ENCODE measurements at places on chromosomes 11 and 22.
A peak's percentile ranks its signal among the peaks of the same experiment; 100 is the strongest.

GRCh38 chr11:30377347-30377746 is 54.4 kb downstream of the ARL14EP start:
- no peak for DNase-seq

DNA sequence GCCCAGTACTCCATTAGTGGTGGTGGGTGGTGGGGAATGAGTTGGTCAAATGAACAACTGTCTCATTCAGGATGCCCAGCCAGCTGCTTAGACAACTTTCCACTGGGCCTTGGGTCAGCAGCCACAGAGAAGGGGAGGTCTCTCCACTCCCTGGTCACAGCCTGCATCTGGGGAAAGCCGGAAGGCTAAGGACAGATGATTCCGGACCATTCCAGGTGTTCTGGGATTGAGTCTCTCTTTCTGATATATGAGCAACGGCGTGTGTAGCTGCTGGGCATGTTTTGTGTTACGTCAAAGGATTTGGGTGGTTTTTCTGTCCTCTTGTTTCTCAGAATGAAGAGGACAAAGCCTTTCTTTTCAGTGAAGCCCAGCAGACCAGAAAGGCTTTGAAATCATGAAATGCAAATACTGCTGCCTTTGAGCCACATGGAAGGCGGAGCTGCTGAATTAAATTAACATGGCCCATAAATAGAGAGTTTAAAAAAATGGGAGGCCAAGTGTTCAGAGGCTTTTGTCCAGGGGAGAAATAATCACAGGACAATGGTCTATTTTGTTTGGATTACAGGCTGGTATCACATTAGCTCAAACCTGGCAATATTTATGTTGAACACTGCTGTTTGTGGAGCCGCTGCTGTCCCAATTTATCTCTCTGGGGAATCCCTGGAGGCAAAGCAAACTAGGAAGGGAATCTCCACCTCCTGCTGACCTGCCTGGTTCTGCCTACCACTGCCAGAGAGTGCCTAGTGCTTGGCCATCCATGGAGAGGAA is 234.4 kb upstream of the E2F8 start:
- DNase-seq: no peak

DNA sequence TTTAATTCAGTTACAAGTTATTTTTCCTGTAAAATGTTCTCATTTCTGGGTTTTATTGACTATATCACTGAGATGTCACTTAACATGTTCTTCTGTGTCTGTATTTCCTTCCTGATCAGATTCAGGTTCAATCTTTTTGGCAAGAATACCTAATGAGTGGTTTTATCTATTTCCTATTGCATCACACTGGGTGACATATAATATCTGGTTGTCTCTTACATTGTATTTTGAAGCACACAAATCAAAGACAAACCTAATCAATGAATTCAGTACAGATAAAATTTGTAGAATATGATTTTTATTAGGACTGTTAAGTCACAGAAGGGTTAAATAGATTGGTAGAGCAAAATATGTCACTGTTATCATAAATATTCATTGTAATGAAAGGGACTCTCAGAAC is 60.4 kb downstream of the BCL2L13 start:
- no peak for DNase-seq

- peak; percentile 82 for DNase-seq
Measured at GRCh38 chr22:49753961-49754695, 73.5 kb downstream of the BRD1 start.

DNA sequence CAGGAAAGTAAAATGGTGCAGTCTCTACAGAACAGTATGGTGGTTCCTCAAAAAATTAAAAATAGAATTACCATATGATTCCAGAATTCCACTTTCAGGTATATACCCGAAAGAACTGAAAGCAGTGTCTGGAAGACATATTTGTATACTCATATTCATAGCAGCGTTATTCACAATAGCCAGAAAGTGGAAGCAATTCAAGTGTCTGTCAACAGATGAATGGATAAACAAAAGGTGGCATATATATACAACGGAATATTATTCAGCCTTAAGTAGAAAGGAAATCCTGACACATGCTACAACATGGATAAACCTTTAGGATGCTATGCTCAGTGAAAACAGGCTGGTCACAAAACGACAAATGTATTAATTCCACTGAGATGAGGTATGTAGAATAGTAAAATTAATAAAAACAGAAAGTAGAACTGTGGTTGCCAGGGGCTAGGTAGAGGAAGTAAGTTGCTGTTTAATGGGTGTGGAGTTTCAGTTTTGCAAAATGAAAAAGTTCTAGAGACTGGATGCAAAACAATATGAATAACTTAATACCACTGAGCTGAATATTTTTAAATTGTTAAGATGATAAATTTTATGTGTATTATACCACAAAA is 14.5 kb downstream of the SAA1 start:
- DNase-seq: no peak

DNA sequence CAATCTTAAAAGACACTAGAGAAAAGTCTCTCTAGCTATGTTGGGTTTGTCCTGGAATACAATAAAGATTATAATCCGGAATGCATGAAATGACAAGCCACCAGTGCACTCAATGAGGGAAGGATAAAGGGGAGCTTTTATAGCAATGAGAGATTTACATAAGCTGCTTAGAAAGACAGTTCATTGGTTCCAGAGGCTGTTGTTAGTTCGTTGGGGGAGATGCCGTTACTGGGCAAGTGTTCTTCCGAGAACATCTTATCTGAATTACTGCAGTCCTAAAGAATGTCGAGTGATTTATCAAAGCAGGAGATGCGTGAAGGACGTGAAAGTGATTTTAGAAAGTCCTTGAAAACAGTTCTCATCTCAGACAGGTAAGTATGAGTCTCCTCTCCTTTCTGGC is 33.6 kb downstream of the SYN3 start:
- no peak for DNase-seq

DNA sequence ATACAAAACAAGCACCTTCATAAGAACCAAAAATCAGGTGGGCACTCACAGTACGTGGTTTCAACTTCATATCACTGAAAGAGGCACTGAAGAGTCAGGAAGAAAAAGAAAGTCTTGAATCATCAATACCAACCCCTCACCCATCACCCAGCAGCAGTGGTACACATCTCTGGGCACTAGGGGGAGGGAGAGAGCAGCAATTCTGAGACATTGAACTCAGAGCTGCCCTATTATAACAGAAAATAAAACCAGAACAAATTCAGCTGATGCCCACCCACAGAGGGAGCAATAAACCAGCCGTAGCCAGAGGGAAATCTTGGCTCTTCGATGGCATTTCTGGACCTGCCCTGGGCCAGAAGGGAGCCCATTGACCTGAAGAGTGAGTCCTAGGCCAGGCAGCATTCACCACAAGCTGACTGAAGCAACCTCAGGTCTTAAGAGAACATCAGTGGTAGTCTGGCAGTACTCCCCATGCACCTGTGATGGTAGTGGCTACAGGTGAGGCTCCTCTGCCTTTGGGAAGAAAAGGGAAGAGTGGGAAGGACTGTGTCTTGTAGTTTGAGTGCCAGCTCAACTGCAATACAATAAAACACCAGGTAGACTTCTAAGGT is 42.2 kb upstream of the FAM181B start:
- DNase-seq: no peak

DNA sequence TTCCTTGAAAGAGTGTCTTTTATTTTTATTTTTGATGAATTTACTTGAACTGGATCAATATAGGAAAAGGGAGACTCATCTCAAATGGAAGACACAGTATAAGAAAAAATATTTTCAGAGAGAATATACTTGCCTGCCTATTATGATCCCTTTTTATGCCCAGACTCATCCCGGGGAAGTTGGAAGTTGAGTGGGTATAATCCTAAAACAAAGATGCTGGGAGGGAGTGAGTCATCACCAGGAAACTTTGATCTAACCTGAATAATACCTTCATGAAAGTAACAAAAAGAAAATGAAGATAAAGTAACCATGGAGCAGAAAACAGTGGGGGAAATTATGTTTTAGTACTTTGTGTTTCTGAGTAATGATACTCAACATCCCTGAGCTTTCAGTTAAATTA is 1514.0 kb downstream of the FAM181B start:
- no peak for DNase-seq
